Effector CD8-positive, alpha-beta T cell (primary cell): ENCODE measurements at places on chromosomes 2 and 18.

GRCh38 chr2:125543968-125544514, 1111.9 kb upstream of the GYPC start:
- DNase-seq = no peak

GRCh38 chr18:52339891-52340371, at the start of gene DCC:
TSS of gene DCC (plus strand) at chr18:52340197. CDS start at chr18:52340788, 591 bp downstream.
- no peak for DNase-seq

- DNase-seq = no peak
These were observed 203.4 kb upstream of the RAB6C start for GRCh38 chr2:129775952-129776653.

- DNase-seq = no peak
These were observed 31.3 kb upstream of the RAPGEF4 start for GRCh38 chr2:172704072-172704936.

GRCh38 chr18:76195601-76196000, 299.4 kb downstream of the ZNF516 start:
- no peak for DNase-seq

GRCh38 chr2:108701806-108702205, 17.5 kb upstream of the RANBP2 start:
- DNase-seq = no peak

- DNase-seq = no peak
These were observed 230.5 kb downstream of the PARD3B start for GRCh38 chr2:204775766-204776165.

- no peak for DNase-seq
These were observed 159.3 kb upstream of the SLC8A1 start for GRCh38 chr2:40611196-40611595.

DNA sequence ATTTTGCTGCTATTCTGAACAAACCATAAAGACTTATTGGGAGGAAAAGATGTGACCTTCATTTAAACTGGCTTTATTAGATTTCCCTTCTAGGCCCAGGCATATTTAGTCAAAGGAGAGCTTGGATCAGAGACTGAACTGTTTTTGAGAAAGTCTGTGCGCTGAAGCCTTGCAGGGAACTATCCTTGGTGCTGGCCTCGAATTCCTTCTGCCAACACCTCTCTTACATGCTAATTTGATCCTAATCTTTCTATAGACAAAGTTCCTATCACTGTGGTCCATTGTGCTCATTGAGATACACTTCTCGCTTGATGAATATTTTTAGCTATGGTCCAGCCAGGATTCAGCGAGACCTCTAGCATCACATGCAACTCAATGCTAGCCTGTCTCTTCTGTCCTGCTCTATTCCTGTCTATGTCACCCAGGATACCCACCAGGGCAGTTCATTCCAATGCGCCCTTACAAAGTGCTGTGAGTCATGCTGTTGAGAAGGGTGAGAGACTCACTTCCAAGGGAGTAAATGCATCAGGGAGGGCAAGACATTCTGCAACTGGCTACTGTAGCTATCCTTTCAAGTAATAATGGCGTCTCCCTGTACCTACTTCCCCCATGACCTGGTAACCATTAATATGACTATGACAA, 356.7 kb upstream of the LYPD1 start:
- no peak for DNase-seq

- no peak for DNase-seq
These were observed 35.8 kb downstream of the SH3RF3 start for GRCh38 chr2:109164739-109165221.

DNA sequence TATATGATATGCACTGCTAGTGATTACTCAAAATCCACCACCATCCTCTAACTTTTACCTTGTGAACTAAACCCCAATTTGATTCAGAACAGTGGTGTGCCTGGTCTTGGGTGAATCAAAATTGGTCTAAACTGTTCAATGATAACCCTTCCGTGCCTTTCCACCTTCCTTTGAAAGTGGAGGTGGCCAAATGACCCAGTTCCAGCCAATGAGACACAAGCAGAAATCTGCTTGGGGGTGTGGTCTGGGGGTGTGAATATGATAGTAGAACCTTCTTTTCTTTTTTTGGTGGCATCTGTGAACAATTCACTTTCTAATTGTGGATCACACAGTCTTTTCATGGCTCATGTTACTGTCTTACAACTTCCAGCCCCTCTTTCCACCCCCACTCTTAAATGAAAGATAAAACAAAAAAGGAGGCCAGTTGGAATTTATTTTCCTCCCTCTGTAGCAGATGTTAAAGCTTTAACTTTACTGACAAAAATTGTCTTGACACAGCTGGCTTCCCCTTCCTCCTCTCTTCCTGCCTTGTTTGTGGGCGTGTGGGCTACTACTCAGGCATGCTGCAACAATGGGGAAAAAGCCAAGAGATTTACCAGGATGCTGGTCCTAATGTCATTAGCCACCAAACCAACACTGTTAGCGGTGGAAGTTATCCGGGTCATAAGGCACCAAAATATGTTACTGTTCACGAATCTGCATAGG, 58.8 kb upstream of the ANKRD44 start:
- DNase-seq = no peak

DNA sequence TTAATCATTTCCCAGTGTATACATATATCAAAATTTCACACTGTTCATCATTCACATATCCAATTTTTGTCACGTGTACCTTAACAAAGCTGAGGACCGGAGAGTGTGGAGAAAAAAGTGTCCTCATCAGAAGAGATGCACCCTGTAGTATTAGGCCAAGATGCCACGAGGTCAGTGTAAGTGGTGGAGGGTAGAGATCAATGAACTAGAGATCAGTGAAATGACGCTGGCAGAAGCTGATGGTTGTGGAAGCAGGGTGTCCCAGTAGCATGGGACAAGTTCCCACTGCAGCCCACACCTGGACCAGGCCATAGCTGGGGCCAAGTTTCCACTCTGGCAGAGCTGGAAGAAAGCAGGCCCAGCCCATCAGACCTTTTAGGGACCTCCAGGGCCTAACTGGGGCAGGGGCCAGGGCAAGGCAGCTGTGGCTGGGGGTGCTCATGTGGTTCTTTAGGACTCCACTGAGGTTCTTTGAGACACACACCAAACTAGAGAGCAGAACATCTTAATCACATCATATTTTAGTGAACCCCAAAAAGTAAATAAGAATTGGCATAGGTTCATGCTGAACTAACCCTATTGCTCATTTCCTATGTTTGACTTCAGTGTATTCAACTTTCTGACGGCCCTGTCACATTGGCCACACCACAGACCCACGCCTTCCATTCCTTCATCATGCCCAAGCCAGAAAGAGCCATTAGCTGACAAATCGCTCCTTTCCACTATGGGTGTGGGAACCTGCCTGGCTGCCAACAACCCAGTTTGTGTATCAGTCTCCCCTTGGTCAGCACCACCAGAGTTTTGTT, 21.6 kb upstream of the GPR55 start:
- no peak for DNase-seq

GRCh38 chr2:217798743-217799562, 203.8 kb downstream of the TNS1 start:
- no peak for DNase-seq

DNA sequence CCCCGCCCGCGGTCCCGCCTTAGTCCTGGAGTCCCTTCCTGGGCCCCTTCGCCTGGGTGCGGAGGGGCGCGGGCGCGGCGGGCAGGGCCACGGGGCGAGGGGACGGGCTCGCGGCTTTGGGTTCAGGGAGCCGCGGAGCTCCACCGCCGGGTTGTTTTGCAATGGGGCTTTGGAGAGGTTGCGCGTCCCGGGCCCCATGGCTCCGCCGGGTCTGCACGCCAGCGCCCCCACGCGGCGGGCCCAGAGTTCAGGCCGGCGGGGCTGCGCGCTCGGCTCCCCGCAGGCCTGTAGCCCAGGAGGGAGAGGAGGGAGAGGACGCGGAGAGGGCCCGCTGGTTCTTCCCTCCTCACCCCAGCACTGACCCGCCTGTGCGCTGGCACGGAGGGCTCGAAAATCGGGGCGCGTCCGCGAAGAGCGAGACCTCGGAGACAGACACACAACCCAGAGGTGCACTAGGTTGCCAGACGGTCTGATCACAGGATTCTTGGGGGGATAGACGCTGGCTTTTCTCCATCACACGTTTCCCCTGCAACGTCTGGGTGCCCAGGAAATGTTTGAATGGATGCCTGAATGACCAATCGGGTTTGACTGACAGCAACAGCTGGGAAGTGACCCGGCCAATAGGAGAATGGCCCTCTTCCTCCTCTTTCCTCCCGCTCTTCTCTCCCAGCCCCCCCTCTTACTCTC, 4.9 kb upstream of the SIX2 start:
- no peak for DNase-seq

DNA sequence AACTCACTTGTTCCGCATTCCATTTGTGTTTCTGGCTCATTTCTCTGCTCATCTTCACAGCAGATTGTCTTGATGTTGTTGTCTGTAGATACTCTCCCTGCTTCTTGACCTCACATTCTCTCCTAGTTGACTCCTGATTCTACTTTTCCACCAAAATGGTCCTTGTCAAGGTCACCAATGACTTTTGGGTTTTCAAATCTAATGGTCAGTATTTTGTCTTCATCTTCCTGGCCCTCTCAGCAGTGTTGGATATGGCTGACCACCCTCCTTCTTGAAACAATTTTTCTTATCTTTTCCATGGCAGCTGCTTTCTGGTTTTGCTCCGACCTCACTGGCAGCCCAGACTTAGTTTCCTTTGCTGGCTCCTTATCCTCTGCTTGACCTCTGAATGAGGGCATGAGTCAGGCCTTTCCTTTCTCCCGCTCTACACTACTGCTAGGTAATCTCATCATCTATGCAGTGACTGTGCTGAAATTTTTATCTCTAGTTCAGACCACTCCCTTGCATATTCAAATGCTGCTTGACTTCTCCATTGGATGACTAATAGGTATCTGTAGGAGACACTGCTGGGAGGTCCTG, 386.6 kb upstream of the SPRED2 start:
- DNase-seq = no peak

DNA sequence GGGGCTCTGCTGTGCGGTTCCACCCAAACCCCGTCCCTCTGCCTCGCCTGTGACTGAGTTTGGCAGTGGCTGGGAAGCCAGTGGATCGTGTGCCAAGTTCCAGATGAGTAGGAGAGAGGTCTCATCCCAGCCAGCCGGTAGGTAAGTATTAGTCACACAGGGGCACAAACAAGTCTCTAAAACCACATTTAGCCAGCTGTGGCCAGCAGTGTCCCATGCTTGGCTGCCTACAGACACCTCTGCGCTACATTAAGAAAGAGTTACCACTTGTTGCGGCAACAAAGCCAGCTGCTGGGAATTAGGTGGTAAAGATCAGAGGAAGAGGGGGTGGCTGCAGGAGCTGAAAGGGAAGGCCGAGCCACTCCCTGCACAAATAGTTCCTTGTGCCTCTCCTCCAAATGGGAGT, 81.2 kb downstream of the GATA6 start:
- DNase-seq = no peak

GRCh38 chr2:10237392-10238321, 65.0 kb upstream of the HPCAL1 start:
- no peak for DNase-seq

- DNase-seq = no peak
These were observed 128.2 kb downstream of the SS18 start for GRCh38 chr18:25962176-25962575.

- DNase-seq = no peak
These were observed 27.7 kb downstream of the ITGA6 start for GRCh38 chr2:172455121-172455515.

DNA sequence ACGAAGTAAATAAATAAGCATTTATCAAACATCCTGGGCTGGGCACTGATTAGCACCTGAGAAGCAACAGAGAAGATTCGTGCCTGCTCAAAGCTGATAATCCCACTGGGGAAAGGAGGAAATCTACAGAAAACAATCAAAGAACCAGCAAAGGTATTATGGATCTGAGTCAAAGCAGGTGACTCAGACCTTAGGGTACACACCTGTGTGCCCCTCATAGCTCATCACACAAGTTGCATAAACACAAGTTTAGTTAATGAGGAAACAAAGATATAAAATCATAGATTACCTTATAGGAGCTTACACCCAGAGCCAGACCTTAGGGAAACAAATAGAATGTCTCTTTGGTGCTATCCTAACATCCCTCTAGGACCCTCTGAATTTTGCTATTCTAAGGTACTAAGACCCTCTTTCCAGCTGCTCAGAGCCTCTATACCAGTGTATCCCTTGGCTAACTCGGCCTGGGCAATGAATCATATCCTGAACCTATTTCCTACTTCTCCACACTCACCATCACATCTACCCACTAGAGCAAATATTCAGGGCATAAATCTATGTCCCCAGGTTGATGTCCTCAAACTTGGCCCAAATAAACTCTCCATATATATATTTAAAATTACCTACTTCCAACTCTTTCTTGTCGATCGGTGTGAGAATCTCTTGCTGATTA, 19.3 kb upstream of the CTIF start:
- no peak for DNase-seq

DNA sequence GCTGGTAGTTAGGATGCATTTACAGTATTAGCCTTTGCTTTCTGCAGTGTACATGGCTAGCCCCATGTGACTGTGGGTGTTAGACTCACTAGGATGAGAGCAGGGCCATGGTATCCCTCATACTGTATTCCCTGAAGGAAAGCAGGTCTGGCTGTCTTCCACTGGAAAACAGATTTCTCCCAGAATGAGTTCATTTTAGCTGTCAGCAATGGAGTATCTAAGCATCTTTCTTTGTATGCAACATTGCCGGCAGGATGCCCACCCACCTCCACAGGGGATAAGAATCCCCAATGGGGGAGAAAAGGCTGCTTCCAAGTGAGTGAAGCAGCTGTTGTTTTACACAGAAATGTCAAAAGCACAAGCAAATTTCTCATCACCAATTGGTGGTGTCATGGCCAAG, 142.7 kb upstream of the KLHL14 start:
- no peak for DNase-seq

GRCh38 chr2:29504746-29505145, 389.5 kb downstream of the CLIP4 start:
- DNase-seq = no peak
